ENCODE measurements at places on chromosomes 16 and 17.

- DNase-seq = no peak
These were observed 47.9 kb downstream of the RABEP1 start for GRCh38 chr17:5329784-5330557.

- DNase-seq = no peak
These were observed 4.7 kb upstream of the EFCAB5 start for GRCh38 chr17:29936724-29937123.

- no peak for DNase-seq
These were observed 69.6 kb upstream of the RCVRN start for GRCh38 chr17:9974448-9975381.

DNA sequence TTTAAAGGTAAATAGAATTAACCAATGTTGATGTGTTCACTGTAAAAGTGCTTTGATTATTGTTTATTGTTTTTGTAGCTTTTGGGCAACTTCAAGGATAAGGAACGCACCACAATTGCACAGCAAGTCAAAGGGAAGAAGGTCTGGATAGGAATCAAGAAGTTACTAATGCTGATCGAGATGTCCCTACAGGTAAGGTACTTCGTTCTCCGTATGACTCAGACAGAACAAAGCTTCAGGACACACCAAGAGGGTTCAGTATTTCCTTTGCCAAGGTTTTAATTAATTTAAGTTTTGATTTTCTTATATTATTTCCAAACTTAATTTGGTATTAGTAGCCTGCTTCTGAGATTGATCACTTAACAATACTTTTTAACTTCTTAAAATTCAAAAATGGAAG is 67.1 kb downstream of the WNT3 start:
- DNase-seq = no peak

- DNase-seq = no peak
These were observed 6.3 kb downstream of the PDF start for GRCh38 chr16:69324013-69324531.

DNA sequence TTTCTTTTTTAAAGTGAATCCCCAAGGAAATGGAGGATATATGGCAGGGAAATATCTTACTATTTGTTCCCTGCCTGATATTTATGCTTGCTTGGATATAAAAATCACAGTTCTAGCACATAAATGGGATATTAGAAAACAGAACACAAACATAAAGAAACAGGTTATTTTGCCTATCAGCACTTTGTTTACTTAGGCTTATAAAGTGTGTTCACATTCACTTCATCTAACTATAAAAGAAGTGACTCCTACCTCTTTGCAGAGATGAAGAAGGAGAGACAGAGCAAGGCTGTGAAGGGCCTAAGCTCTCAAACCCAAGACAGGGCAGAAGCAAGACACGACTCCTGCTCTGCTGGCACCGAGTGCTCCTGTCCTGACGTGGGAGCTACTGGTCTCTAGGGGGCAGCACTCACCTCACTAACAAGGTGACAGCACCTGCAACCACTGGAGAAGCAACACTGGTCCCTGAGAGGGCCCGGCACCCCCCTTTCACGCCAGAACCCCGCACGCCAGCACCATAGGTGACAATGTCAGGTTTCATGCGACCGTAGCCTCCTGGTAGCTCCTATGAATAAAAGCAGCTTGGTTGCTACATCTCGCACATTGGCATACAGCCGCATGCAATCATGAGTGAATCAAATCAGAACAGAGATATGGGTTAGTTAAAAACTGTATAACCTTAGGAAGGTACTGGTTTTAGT is 32.0 kb downstream of the MBTPS1 start:
- DNase-seq = no peak

- DNase-seq = no peak
These were observed 175.9 kb upstream of the SALL1 start for GRCh38 chr16:51327001-51327400.

GRCh38 chr17:73132085-73132492 is 32.7 kb upstream of the SSTR2 start:
- DNase-seq = no peak

GRCh38 chr17:27343977-27344607 is 50.2 kb downstream of the WSB1 start:
- DNase-seq = no peak

DNA sequence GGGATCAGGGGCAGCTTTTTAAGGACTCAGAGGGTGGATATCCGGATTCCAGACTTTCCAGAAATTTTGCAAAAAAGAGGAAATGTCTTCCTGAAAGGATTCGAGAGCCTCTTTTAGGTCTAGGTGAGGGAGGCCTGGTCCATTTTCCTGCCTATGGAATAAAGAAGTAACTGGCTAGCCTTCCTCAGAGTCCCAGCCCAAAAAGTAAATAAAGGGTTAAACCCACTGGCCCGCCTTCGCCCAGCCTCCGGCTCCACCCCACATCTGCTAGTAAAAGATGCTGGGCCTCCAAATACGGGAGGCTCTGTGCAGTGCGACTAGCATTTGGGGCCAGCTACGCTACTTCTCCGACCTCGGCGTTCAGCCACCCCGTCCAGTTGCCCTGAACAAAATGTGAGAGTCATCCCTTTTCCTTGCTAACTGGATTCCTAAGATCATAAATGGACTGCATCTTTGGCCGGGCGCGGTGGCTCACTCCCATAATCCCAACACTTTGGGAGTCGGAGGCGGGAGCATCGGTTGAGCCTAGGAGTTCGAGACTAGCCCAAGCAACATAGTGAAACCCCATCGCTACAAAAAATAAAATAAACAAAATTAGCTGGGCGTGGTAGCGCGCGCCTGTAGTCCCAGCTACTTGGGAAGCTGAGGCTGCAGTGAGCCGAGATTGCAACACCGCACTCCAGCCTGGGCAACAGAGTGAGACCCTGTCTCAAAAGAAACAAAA is 824 bp upstream of the MPP2 start:
- no peak for DNase-seq

DNA sequence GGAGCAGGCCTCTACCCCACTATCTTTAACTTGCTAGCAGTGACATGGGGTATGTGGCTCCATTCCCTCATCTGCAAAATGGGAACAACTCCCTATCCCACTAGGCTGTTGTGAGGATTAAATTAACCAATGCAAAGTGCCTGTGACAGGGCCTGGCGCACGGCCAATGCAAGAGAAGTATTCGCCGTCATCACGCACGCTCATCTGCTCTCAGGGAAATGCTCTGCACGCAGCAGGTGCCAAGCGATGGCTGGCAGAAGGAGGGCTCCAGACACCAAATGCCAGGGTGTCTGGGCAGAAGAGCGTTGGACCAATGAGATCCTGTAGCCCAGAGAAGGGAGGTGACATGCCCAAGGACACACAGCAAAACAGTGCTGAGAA is 17.3 kb downstream of the FAM83G start:
- DNase-seq = no peak

DNA sequence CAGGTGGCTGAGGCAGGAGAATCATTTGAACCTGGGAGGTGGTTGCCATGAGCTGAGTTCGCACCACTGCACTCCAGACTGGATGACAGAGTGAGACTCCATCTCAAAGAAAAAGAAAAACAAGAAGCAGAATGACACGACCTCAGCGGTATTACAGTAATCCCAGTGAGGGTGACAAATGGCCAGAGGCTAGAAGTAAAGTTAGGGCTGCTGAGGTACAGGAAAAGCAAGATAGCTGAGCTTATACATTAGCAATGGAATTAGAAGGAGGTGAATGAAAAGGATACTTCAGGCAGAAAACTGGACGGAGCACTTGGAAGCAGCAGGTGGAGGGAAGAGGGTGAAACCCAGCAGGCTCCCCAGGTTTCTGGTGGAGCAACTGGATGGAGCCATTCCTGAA is 26.1 kb upstream of the AMZ2 start:
- DNase-seq = no peak
